Left ventricle myocardium inferior (tissue), 1 donor: ENCODE measurements at places on chromosomes 6 and 20.

DNA sequence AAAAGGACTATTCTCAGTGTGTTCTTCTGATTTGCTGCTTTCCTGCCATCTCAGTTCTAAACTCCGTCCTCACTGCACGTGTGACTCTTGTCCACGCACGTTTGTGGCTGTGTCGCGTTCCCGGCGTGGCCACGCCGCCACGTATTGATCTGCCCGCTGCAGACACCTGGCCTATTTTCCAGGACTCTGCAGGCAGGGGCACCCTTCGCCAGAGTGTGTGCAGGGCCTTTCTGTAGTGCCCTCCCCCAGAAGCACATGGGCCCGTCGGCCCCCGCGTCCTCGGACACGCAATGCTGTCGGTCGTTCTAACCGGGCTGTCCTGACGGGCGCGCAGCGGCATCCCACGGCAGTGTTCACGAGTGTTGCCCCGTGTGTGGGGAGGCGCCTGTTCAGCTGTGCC is 87.6 kb downstream of the YTHDF1 start:
- no peak overlapping the region for H3K4me3 ChIP-seq
- no peak overlapping the region for H3K27ac ChIP-seq
- H3K27me3 ChIP-seq = peaks cover 100% of the 10 kb centered on the region
- no peaks in the 10 kb centered on the region for H3K36me3 ChIP-seq
- H3K4me1 ChIP-seq = no peaks in the 10 kb centered on the region

DNA sequence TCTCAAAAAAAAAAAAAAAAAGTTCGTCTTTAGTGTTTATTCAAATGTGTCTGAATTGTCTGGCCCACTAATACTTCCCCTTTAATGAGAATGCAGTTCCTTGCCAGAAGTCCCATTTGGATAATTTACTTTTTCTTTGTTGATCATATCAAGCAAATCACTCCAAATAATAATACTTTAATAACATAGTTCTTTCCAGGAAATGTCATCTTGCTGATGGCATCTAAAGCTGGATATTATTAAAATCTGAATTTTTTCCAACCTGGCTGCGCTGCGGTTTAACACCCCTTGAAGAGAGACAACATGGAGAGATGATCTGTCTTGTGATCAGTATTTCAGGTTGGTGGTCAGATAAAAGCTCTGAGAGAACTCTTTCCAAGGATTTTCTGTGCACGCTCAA is 111.2 kb upstream of the CNKSR3 start:
- no peak for DNase-seq
- H3K4me1 ChIP-seq = no peaks in the 10 kb centered on the region
- no peak overlapping the region for H3K27ac ChIP-seq
- H3K27me3 ChIP-seq = no peaks in the 10 kb centered on the region
- H3K36me3 ChIP-seq = no peaks in the 10 kb centered on the region

DNA sequence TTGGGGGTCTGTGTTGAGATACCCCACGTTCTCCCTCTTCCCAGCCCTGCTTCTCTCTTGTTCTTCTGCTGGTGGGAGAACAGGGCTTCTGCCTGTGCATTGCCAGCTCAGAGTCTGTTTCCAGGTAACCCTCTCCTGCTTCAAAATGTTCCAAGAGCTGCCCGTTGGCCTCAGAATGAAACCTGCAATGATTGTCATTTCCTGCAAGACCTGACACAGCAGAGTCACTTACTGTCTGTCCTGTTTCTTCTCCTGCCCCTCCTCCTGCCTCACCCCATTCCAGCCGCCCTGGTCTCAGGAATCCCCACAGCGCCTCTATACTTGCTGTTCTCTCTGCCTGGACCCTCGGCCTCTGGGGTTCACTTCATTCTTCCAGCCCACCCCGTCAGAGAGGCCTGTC is 81.4 kb upstream of the ARID1B start:
- no peak for DNase-seq
- H3K27me3 ChIP-seq = no peaks in the 10 kb centered on the region
- no peak overlapping the region for H3K4me3 ChIP-seq
- no peak overlapping the region for H3K27ac ChIP-seq
- H3K36me3 ChIP-seq = no peaks in the 10 kb centered on the region

DNA sequence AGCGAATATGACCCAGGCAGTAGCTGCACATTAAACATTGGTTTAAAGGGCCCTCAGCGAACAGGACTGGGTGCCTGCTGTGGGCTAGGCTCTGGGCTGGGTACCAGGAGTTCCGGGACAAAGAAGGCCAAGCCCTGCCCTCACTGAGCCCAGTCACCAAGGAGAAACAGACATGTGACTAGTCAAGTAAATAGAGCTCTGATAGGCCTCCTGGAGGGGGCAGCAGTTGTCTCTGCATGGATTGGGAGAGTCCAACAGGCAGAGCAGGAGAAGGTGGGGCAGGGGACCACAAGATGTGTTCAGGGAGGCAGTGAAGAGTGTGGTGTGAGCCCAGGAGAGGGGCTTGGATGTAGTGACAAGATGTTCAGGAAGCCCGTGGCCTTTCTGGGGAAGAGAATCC is 3.1 kb downstream of the HM13 start:
- peaks cover 74% of the 10 kb centered on the region for H3K4me1 ChIP-seq
- peak; percentile 25 for DNase-seq
- no peak overlapping the region for H3K27ac ChIP-seq
- no peaks in the 10 kb centered on the region for H3K27me3 ChIP-seq
- peaks cover 17% of the 10 kb centered on the region for H3K36me3 ChIP-seq

DNA sequence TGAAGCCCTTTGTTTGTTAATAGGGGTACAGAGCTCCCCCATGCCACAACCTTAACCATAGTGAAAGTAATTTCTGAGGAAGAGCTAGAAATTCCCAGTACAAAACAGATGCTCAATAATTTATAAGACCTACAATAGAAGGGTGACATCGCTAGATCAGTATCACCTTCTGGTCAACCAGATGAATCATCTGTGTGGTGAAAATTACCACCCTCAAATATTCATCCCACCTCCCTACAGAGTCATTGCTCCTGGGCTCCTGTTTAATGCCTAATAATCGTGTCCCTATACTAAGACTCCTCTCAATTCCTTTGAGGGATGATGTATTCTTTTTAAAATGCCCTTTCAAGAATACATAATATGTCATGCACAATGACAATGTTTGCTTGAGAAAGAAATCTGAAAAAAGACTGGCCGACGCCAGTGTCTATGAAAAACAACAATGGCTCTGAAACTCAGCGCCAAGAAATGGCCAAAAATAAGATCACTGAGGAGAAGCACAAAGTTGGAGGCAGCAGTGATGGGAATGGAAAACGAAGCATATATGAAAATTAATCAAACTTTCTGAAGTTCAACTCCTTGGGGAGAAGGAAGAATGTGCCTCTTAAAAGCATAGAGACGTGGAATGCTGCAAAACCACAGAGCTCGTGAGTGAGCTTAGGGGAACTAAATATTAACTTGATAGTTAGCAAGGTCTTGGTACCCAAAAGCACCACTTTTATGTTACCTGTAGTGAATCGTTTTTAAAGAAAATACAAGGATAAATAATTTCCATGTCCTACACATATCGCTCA is 11.0 kb upstream of the ADGRF5 start:
- H3K36me3 ChIP-seq = no peaks in the 10 kb centered on the region
- peaks cover 48% of the 10 kb centered on the region for H3K4me1 ChIP-seq
- no peak for DNase-seq
- no peaks in the 10 kb centered on the region for H3K27me3 ChIP-seq
- no peak overlapping the region for H3K4me3 ChIP-seq

DNA sequence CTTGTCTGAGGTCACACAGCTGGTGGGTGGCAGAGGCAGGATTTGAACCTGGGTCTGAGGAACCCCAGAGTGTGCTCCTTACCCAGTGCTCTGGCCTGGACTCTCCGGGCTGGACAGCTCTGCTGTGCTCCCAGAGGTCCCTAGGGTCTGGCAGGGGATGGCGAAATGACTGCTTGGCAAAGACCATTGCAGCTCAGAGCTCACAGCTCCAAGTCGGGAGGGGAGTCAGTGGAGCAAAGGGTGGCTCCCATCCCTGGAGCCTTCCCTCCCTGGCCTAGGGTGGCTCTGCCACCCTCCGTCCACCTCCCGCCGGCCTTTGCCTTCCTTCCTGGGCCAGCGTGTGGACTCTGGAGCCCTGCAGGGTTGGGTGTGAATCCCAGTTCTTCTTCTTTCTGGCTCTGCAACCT is 17.5 kb downstream of the CEBPB start:
- no peak for DNase-seq
- H3K36me3 ChIP-seq = no peaks in the 10 kb centered on the region
- H3K27me3 ChIP-seq = no peaks in the 10 kb centered on the region
- H3K4me3 ChIP-seq = no peak overlapping the region
- no peak overlapping the region for H3K27ac ChIP-seq
